ENCODE measurements at places on chromosomes 5 and 9.
A peak's percentile ranks its signal among the peaks of the same experiment; 100 is the strongest.

- DNase-seq = no peak
These were observed 948 bp upstream of the FAXDC2 start for GRCh38 chr5:154851351-154851750.

DNA sequence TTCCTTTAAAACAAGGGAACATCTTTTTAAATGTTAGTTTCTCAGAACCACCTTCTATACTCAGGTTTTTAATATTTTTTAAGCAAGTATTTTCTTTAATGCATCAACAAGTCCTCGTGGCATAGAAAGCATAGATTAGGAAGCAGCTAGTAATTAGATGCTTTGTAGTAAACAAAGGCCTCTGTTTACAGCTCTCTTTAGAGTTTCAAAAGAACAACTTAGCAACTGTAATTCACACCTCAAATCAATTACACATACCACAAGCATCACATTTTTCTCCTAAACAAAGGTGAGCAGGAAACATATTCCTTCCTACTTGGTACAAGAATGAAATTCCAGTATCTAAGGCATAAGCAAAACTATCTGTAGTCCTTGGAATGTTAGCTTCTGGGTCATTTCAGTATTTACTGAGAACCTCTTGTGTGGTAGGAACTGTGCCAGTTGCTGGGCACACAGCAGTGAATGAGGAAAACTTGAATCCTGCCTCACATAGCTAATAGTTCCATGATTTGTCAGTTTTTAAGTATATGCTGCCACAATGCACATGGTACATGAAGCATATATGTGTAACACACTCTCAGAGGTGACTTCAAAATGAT lies 249.1 kb downstream of the CEMIP2 start:
- DNase-seq = no peak

DNA sequence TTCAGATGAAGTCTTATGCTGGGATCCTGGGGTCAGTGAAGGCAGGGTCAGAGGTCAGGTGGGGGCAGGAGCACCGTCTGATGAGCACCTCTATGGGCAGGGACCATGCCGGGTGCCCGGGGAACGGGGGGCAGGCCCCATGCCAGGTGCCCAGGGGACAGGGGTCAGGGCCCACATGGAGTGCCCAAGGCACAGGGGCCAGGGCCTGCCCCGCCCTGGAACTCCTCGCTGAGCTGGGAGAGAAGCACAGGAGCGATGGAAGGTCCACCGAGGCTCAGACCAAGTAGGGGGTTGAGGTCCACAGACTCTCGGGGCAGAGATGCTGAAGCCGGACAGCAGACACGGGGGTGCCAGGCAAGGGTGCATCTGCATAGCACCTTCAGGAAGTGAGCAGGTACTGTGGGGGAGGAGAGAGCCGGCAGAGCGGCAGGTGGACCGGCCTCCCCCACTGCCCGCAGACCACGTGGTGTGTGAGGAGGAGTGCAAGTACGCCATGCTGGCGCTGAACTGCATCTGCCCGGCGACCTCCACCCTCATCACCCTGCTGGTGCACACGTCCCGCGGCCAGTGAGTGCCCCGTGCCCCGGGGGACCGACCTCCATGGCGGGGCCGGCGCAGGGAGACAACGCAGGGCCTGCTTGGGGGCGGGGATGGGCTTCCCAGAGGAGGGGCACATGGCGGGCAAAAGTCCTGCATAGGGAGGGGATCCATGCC lies 67.7 kb downstream of the KCNT1 start:
- no peak for DNase-seq

DNA sequence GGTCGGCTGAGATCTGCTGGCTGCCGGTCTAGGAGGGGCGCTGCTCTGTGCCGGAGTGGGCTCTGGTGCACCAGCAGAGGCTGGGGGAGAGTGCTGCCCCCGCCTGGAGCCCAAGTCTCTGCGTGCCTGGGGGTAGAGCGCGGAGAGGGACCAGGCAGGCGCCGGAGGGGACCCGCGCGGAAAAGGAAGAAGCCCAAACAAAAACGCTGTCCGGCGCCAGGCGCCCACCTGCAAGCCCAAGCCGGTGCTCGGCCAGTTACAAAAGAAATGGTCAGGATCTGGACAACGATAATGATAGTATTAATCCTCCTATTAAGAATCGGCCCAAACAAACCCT lies 571 bp upstream of the S1PR3 start:
- no peak for DNase-seq

GRCh38 chr9:78023003-78023741 lies 8.4 kb downstream of the GNAQ start:
- DNase-seq = peak; percentile 66

GRCh38 chr5:67255881-67256280 lies 59.3 kb upstream of the CD180 start:
- no peak for DNase-seq

- DNase-seq = no peak
These were observed 3.9 kb downstream of the TYRP1 start for GRCh38 chr9:12696931-12697622.

GRCh38 chr5:11040345-11040744 lies 279.3 kb upstream of the DAP start:
- DNase-seq = no peak

- no peak for DNase-seq
These were observed 180.7 kb downstream of the AP3B1 start for GRCh38 chr5:78113689-78114264.

GRCh38 chr5:141617682-141618029 lies 1.1 kb downstream of the DIAPH1 start:
- DNase-seq = no peak

- no peak for DNase-seq
These were observed 531.1 kb downstream of the RASEF start for GRCh38 chr9:82531795-82532194.

Measured in foreskin melanocyte (primary cell).